Cardiac muscle cell (in vitro differentiated cells and primary cell): ENCODE measurements at places on chromosomes 2 and 18.

DNA sequence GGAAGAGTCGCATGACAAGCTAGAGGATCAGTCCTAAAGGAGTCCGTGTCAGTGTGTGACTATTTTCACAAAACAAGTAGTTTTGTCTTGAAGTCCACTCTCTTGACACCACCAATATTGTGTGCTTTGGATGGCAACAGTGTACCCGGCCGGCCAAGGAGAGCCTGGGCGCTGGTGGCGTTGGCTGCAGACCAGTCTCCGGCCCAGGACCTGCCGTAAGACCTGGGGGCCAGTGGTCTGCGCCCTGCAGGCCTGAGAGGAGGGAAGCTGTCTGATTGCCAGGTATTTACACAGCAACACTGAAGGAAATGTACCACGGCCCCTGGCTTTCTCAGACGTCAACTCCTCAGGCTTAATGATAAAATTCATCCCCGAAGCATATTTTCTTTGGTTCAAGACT, 472.4 kb upstream of the SALL3 start:
- no peak for DNase-seq

- DNase-seq, result peak; percentile 60
These were observed 182.3 kb downstream of the RDH14 start for GRCh38 chr2:18378020-18378653.

- DNase-seq, result no peak
These were observed 83.1 kb downstream of the SDC1 start for GRCh38 chr2:20141806-20142205.

DNA sequence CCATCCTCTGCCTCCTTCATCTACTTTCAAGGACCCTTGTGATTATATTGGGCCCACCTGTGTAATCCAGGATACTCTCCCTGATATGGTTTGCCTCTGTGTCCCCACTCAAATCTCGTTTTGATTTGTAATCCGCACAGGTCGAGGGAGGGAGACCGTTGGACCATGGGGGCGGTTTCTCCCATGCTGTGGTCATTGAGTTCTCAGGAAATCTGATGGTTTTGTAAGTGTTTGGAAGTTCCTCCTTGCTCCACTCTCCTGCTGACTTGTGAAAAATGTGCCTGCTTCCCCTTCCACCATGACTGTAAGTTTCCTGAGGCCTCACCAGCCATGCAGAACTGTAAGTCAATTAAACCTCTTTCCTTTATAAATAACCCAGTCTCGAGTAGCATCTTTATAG, 42.0 kb upstream of the EML6 start:
- DNase-seq, result no peak

DNA sequence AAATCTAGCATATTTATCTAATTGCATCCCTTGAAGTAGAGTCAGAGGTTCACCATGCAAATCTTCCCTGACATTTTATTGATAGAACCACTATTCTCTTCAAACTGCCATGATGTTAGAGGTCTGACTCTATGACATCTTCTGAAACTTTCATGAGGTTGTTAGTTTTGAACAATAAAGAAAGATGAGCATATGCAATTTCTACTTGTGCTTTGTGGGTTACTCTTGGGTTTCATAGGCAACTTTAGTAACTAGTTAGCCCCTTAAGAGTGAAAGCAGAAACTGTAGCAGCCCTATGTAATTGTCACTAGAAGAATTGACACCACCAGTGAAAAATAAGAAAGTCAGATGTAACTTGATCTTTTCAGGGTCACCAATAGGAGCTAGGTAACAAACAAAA, 53.1 kb upstream of the ZEB2 start:
- no peak for DNase-seq

DNA sequence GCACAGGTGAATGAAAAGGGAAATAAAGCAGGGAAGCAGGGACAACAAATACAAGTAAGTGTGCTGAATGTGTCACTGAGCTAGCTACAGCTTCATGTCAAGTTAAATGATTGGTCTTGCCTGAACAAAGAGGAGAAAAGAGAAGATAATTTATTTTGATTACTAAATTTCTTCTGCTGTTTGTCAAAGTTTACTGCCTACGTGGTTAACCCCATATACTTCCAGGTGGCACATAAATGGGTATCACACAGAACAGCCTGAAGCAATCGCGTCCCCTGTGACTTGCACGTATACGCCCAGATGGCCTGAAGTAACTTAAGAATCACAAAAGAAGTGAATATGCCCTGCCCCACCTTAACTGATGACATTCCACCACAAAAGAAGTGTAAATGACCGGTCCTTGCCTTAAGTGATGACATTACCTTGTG, 434.2 kb downstream of the LRRTM4 start:
- no peak for DNase-seq

GRCh38 chr2:115400940-115401339, 958.5 kb downstream of the DPP10 start:
- no peak for DNase-seq

- DNase-seq, result no peak
These were observed 585.0 kb downstream of the BCL11A start for GRCh38 chr2:59968441-59968840.

GRCh38 chr2:101223814-101224231, 28.9 kb upstream of the CNOT11 start:
- DNase-seq, result no peak

DNA sequence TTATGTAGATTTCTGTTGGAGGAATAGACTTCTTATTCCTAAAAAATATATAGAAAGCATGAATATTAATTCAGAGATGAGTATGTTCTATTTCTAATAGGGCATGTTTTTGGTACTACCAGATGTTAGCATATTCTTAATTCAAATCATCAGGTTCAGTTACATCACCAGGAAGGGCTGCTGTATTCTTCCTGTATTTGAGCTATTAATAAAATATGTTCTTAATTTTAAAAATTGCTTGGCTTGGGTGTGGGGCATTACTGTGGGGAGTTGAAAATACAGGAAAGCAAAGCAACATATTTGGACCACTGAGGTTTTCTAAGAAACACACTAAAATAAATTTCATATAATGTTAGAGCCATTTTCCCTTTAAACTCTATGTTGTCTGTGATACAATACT, 343.0 kb downstream of the EPHA4 start:
- no peak for DNase-seq

DNA sequence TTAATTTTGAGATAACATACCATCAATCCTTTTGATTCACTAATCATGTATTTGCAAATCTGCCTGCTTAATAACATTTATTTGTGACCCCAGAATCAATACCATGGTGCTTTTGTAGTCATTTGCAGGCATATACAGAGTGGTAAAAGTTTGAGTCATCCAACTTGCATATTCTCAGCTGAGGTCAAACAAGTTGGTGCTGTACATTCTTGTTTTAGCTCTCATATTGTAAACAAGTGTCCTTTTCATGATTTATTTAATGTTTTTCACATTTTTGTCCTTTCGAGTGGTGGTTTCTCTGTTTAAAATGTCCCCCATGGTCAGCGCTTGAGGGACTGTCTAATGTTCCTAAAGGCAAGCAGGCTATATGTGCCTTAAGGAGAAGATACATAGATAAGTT, 17.5 kb downstream of the RAB27B start:
- DNase-seq, result no peak

DNA sequence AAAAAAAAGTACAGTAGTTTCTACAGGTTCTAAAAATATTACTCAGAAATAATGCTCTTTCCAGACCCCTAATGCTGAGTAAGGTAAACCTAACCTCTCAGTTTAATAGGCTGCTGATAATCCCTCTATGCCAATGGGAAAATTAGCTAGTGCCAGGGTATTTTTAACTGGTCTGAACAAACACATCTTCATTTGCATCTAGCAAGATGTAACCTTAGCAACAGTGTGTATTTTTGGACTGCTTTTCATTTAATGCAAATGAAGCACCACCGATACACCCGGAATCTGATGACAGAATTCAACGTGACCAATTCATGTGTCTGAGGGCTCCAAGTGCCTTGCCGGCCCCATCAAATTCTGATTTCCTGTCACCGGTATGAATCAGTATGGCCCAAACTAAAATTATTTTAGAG, 47.4 kb upstream of the CYRIA start:
- DNase-seq, result no peak

- DNase-seq, result no peak
These were observed 222.0 kb upstream of the CHAC2 start for GRCh38 chr2:53545604-53546003.

DNA sequence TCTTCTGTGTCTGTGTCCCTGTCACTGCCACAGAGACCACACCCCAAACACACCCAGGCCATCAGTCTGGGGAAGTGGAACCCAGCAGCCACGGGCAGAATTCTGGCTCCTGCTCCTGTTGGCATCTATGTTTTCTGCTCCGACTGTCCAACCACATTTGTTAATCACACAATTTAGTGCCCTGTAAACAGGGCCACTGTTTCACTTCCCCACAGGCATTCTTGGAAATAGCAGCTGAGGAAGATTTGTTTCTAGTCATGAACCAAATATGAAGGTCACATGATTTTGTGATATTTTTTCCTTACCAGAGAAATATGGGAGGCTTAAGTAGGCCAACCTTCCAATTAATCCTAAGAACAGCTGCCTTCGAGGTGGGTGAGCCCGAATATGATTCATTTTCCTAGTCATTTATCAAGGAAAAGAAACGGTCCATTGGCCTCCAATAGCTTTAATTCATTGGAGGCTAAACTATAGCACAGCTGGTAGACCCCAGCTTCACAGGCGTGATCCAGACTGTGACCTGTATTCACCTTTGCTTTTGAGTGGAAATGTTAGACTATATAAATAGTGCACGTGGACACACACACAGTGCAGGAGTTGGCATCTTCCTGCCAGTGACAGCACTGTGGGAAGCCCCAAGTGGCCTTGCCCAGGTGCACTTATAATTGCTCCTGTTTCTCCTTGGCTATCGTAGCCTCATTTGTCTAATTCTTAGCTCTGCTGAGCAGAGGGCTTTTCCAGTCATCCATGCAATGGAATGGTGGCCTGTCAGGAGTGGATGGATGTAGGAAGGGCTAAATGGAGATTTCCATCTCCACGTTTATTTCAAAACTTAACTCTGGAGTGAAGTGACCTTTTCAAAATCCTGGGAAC, 267.9 kb downstream of the LPIN1 start:
- no peak for DNase-seq

DNA sequence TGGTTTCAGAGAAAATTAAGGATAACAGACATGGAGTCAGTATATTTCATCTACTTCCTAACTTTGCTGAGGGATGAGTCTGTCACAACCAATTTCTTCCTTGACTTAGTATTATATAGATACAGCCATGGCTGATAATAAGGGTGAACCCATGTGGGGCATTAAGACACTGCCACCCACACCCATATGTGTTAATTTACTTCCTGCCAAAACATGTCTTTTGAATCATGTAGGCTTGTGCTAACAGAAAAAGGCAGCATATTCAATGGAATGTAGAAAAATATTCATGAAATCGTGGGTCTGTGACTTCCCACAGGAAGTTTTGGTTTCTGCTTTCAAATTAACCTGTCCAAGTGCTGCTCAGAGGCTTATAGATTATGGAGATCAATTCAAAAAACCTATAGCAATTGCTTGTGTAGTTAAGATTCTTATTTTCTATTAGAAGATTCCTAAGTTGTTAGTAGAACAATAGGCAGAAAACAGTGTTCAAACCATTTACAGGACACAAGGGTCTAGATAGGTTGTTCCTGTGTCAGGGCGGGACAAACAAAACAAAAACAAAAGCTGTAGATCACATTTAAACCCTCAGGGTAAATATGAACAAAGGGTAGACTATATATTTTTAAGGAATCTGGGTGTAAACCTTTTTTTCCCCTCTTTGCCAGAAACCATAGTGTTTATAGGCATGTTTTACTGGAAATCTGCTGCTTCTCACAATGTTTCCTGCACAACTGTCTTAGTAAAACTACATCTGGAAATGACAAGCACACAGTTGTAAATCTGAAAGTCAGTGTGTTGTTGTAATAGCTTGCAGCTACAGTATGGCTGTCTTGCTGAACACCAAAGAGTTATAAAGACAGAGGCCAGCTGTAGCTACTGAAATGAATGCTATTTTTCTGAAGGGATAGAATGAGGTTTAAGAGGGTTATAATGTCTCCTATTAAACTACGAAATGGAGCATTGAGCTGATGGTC, 691.2 kb downstream of the EPHA4 start:
- DNase-seq, result no peak

DNA sequence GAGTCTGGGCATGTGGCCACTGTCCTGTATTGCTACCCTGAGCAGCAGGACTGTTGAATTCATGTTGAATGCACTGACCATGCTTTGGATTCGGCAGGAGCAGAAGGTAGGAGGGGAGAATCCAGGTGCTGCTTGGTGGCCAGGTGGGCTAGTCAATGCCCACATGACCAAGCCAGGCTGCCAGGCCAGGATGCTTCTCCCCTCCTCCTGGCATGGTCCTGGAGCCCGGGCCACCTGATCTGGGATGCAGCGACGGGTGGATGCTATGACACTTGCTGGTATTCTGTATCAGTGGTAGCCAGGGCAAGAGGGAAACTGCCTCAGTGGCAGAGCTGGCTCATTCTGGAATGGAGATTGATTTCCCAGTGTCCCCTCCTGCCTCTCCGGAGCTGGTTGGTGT, 14.8 kb upstream of the SIX2 start:
- no peak for DNase-seq

GRCh38 chr2:204794624-204795023, 249.3 kb downstream of the PARD3B start:
- DNase-seq, result peak; percentile 21

- DNase-seq, result no peak
These were observed 45.6 kb downstream of the APLF start for GRCh38 chr2:68512966-68513365.

DNA sequence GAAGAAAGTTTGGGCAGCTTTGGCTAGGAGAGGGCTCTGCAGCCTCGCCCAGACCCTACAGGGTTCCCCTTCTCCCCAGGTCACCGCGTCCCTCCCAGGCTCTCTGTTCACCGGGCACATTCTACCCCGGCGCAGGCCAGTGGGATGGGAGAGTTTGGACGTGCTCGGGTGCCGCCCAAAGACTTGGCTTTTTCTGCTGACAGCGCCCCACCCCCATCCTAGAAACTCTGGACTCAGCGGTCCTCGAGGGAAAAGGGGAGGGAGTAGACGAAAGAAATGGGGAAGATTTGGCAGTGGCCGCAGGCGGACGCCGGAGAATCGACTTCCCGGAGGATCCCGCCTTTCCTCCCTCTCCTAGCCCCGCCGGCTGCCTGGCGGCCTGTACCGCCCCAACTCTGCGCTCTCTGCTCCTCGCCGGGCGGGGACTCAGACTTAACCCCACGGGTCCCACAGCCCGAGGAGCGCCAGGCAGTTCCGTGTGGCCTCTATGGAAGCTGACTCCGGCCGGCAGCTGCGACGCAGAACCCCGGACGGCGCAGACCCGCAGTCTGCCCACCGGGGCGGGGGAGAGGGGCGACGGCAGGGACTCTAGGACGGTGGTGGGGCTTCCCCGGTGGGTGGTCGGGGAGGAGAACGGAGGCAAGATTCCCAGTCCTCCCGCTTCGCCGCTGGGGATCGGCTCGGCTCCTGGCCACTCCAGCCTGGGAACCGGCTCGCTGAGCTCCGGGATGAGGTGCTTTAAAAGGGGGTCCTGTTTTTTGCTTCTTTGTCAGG, 863 bp upstream of the SIX2 start:
- DNase-seq, result peak; percentile 70

- DNase-seq, result no peak
These were observed 23.4 kb upstream of the CREG2 start for GRCh38 chr2:101410746-101411145.

- no peak for DNase-seq
These were observed 3.0 kb upstream of the ANKRD23 start for GRCh38 chr2:96846825-96847224.
